ENCODE measurements at places on chromosomes 11 and 22.

GRCh38 chr22:21450320-21450831 lies 16.8 kb upstream of the TMEM191C start:
- DNase-seq, result no peak

DNA sequence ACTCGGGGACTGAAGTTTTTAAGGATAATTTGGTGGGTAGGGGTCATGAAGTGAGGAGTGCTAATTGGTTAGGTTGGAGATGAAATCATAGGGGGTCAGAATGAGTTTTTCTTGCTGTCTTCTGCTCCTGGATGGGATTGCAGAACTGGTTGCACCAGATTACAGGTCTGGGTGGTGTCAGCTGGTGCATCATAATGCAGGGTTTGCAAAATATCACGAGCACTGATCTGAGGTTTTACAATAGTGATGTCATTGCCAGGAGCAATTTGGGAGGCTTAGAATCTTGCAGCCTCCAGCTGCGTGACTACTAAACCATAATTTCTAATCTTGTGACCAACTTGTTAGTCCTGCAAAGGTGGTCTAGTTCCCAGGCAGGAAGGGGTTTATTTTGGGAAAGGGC lies 46.4 kb upstream of the CALCB start:
- no peak for DNase-seq

DNA sequence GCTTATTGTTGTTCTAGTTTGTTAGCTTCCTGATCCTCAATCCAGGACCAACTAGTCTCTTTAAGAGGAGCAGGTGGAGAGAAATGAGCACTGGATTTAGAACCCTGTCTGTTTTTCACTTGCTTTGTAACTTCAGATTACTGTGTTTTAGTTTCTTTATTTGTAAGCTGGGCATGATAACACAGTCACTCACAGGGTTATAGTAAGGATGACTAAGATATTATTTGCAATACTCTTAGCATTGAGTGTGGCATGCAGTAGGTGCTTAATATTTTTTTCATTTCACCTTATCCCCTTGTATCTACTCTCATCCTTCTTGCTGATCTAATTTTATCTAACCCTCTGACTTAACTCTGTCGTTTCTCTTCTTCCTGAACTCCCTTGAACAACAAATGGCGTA lies 33.8 kb downstream of the DNHD1 start:
- no peak for DNase-seq

- DNase-seq, result no peak
Observed at GRCh38 chr22:27755521-27756211, 45.9 kb downstream of the MN1 start.

GRCh38 chr11:129425214-129425613 lies 49.6 kb downstream of the BARX2 start:
- DNase-seq, result no peak

DNA sequence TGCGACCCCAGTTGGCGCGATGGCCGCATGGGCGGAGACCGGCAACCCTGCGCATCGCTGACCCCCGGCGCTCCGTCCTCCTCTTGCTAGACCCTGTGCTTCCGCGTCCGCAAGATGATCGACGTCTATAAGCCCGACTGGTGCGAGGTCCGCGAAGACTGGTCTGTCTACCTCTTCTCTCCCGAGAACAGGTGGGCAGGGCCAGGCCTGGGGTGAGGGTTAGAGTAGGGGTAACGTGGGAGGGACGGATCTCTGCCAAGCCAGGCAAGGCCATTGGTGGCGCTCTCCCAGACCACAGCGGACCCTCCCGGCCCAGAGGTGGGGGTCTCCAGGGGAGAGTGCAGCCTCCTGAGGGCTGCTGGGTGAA lies 92.1 kb downstream of the CACNA1I start:
- DNase-seq, result no peak

DNA sequence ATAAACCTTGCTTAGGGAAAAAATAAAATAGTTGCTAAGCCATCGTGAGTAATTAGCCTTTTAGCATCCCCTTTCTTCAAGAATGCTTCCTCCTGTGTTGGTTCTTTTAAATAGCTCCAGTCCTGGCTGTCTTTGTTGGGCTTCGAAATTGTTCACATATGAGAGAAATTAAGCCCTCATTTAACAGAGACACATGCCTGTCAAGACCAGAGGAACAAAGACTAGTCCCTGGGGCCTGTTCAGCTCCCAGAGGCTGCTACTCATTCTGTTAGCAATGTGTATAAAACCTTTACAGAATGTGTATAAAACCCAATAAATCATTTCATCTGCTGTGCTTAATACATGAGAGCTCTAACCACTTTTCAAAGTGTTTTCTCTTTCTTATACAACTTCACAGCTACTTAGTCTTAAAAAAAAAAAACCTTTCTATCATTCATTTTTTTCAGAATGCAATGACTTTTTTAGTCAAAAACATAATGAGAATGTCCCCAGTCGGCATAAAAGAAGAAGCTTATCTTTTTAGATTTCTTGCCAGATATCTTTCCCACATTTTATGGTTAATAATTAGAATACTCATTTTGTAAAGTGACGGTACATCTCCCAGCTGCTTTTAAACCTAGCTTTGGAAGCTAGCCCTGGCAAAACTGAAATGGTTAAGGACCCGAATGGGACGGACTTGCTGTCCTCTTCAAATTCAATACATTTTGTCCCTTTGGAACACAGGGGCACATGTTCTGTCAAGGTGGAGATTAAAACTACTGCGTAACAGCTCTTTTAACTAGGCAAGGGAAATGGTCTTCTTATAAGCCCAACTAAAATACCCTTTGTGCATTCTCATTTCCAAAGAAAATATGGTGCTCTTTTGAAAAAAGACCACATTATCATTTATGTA lies 186.1 kb downstream of the SOX6 start:
- no peak for DNase-seq

GRCh38 chr11:85989746-85990145 lies 79.1 kb downstream of the PICALM start:
- DNase-seq, result no peak

DNA sequence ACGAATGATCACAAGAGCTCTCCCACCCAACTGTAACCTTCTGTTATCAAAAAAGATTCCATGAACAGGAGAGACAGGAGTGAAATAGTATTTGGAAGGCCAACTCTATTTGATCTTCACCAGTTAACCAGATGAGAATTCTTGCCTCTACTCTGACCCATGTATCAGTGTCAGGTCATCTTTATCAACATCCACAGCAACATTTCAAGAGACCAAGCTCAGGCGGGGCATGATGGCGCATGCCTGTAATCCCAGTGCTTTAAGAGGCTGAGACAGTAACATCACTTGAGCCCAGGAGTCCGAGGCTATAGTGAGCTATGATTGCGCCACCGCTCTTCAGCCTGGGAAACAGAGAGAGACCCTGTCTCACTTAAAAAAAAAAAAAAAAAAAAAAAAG lies 62.3 kb downstream of the GAB2 start:
- DNase-seq, result no peak

GRCh38 chr11:18191376-18191775 lies 18.7 kb downstream of the MRGPRX4 start:
- DNase-seq, result no peak

- no peak for DNase-seq
Observed at GRCh38 chr11:69664103-69664775, 10.9 kb downstream of the LTO1 start.

- no peak for DNase-seq
Observed at GRCh38 chr11:75403983-75404658, 4.8 kb downstream of the RPS3 start.

DNA sequence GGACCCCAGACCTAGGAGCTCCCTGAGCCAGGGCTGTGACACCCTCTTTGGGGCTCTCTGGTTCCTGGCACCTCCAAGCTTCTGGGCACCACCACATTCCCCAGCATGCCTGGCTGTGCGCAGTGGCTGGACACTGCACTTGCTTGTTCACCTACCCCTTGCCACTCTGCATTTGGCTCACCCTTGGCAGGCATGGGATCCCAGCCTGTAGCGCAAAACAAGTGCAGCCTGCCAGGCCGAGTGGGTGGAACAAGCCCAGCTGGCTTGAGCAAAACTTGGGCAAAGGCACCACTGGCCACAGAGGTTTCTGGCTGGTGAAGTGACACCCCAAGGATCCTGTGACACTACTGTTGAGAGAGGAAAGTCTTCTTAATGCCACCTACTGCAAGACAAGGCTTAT lies 57.3 kb downstream of the CCDC34 start:
- no peak for DNase-seq

DNA sequence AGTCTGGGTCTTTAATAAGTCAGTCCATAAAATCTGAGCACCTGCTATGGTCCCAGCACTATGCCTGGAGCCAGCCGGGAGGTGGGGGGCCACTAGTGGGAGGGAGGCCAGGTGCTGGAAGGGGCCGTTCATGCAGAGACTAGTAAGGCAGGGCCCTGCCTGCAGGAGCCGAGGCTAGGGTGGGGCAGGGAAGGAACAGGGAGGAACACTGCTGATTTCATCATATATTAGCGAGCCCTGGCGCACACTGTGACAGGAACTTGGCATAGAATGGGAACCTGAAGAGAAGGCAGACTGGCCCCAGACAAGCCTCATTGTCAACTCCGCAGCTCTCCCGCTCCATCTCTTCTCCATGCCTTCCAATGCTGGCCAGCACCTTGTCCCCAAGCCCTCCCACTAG lies 7.1 kb downstream of the VSIG10L2 start:
- DNase-seq, result no peak

GRCh38 chr11:19455731-19456130 lies 215.0 kb upstream of the E2F8 start:
- no peak for DNase-seq

- DNase-seq, result peak; percentile 56
Observed at GRCh38 chr22:40400159-40400558, 29.8 kb downstream of the SGSM3 start.

GRCh38 chr22:29707010-29707409 lies 12.8 kb upstream of the CABP7 start:
- DNase-seq, result no peak

DNA sequence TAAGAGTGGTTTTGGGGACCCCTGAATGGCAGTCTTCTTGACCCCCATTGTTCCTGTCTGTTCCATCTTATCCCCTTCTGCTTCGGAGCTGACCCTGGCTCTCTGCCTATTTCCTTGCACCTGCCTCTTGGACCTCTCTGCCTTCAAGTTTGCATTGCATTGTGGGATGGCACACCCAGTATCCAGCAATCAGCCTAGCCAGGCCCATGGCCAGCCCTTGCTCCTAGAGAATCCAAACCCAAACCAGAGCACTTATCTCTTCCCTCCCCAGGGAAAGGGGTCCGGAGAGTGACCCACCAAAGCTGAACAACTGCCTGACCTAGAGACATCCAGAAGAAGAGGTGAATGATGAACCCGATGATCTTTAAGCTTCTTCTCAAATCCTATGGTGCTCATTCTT lies 607.3 kb upstream of the CADM1 start:
- DNase-seq, result no peak

DNA sequence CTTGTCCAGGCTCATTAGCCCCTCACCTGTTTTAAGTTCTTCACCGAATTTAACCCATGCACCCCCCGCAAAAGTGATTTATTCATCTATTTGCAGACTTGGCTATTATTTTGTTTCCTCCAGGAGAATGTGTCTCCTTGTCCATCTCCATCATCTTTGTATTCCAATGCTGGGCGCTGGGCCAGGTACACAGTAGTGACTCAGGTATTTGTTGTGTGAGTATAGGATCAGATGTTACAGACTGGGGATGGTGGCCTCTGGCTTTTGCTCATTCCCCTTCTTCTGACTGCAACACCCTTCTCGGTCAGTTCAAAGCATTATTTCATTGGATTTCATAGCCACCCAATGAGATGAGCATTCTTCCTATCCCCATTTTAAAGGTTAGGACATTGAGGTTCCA lies 408.2 kb downstream of the MN1 start:
- no peak for DNase-seq

- DNase-seq, result no peak
Observed at GRCh38 chr11:75812542-75813040, 2.4 kb upstream of the UVRAG start.

GRCh38 chr11:58578136-58578634 lies 678 bp upstream of the ZFP91 start:
- DNase-seq, result peak; percentile 98

DNA sequence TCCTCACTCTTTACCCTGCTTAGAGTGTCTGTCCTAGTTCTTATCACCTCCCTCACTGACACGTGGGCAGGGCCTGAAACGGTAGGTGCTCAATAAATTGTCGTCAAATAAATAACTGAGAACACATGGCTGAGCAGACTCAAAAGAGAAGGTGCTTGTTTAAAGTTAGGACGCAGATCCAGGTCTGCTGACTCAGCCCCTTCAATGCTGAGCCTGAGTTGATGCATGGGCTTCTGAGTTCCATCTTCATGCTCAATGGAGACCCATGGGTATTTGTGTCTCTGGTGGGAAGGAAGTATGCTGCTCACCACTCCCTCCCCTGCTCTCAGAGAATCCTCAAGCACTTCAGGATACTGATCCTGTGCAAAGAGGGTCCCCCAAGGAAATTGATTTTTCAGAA lies 67.5 kb downstream of the FLI1 start:
- DNase-seq, result no peak

DNA sequence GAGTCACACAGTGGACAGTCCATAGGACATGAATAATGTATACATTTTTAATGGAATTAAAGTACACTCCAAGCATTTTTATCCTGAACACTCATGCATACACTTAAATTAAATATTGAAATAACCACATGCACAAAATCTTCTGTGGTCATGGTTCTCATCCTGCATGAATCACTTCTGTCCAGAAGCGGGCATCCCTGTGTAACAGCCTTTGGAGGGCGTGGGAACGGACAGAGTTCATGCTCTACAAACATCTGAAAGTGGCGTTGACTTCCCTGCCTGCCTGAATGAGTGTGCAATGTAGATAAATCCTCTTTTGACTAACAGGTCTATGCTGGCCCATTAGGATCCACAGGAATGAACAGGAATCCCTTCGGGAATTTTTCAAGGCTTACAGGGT lies 780.2 kb downstream of the BRD1 start:
- DNase-seq, result no peak

GRCh38 chr11:117882311-117882905 lies 6.0 kb upstream of the FXYD6 start:
- no peak for DNase-seq

GRCh38 chr22:38009000-38009806 lies 24.8 kb upstream of the SOX10 start:
- DNase-seq, result no peak

- DNase-seq, result no peak
Observed at GRCh38 chr11:64655941-64656601, 65.1 kb downstream of the SLC22A12 start.

- DNase-seq, result no peak
Observed at GRCh38 chr22:18071968-18072310, 5.9 kb upstream of the PEX26 start.

DNA sequence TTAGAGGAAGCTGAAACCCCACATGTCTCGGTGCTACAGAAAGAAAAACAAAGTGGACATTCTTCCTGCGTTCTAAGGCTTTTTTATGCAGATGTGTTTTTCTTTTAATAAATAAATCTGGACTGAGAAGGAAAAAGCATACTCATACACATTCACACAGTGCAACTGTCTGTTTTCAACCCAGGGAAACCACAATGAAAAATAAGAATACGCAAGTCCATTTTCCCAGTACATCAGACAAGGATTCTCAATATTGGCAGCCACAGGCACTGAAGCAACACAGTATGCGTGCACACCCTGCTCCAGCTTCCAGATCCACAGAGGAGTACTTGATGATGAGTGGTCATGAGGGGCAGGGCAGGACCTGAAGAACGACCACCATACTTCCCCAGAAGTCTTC lies 86.9 kb downstream of the ETS1 start:
- DNase-seq, result no peak

GRCh38 chr11:110774138-110775014 lies 62.1 kb upstream of the ARHGAP20 start:
- no peak for DNase-seq

- DNase-seq, result no peak
Observed at GRCh38 chr11:114197799-114198500, 98.2 kb upstream of the NNMT start.
